ENCODE measurements at places on chromosomes 6 and 20. TPM values are rescaled to one million over a fixed set of nuclear protein-coding genes. Genes with fewer than 3 reads are reported as not detected.

The EFCAB8 gene
- 0.81 TPM for total RNA-seq

The TBXT gene
- total RNA-seq, result not detected

DNA sequence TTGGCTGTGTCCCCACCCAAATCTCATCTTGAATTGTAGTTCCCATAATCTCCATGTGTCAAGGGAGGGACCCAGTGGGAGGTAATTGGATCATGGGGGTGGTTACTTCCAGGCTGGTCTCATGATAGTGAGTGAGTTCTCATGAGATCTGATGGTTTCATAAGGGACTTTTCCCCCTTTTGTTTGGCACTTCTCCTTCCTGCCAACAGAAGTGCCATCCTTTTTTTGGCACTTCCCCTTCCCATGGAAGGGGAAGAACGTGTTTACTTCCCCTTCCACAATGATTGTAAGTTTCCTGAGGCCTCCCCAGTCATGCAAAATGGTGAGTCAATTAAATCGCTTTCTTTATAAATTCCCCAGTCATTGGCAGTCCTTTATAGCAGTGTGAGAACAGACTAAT is 18.0 kb upstream of the PI3 start:
- DNase-seq, result no peak

The SLC22A1 gene
- 2.8 TPM for total RNA-seq

DNA sequence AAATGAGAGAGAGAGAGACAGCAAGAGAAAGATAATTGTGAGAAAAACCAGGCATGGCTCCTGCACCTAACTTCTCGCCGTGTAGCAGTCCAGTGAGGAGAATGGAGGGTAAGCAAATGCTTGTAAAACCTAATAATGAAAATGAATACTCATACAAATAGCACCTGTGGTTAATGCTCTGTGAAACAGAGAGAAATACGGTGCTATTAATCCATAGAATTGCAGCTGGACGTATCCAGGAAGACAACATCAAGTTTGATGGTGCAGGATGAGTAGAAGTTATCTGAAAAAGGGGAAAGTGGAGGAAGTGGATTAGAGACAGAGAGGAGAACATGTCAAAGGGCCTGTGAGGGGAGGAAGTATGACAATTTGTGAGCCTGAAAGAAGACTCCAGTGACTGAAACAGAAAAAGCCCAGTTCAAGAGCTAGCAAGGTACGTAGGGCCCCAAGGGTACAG is 89.4 kb upstream of the PAK5 start:
- no peak for DNase-seq

DNA sequence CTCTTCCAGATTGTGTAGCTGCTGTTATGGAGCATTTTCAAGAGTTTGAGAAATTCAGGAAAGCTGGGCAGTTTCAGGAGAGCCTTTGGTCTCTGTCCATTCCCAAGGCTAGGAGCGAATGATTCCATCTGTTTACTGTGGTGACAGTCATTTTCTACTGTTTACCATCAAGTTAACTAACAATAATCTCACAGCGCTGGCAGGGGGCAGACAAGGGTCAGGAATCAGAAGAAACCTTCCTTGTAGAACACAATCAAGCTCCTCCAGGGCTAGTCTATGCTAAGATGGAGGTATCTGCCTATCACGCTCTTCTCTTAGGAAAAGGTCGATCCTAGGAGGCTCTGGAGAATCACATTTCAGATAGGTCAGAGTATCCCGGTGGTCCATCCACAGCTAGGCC is 293.9 kb downstream of the KIF16B start:
- DNase-seq, result no peak

DNA sequence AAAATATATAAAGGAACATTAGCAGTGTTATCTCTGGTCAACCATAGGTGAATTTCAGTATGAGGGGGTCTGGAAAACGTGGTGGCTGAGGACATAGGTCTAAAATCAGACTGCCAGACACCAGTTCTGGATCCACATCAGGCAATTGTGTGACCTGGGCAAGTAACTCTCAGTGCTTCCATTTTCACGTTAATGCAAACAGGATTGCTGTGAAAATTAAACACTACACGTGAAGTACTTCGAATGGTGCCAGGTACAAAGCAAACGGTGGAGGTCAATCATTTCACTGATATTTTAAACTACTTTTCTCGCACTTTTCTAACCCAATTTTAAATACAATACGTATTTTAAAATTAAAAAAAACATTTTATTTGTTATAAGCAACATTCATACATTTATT is 315.7 kb downstream of the TRDN start:
- DNase-seq, result no peak

The FUT9 gene
- total RNA-seq, result not detected

The CYP39A1 gene
- total RNA-seq, result 2.0 TPM

DNA sequence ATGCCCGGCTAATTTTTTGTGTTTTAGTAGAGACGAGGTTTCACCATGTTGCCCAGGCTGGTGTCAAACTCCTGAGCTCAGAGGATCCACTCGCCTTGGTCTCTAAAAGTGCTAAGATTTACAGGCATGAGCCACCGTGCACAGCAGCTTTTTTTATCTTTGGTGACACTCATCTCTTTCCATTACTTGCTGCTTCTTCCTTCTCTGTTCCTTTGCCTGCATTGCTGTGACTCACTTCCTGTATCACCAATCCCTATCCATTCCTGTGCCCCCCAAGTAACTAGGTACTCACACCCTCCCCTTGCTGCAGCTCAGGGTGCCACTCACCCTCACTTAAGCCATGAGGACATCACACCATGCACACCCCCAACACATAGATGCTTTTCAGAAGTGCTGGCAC is 24.6 kb downstream of the KHDC1L start:
- no peak for DNase-seq

- DNase-seq, result no peak
Measured at GRCh38 chr6:38909015-38909730, 139.4 kb upstream of the GLP1R start.

DNA sequence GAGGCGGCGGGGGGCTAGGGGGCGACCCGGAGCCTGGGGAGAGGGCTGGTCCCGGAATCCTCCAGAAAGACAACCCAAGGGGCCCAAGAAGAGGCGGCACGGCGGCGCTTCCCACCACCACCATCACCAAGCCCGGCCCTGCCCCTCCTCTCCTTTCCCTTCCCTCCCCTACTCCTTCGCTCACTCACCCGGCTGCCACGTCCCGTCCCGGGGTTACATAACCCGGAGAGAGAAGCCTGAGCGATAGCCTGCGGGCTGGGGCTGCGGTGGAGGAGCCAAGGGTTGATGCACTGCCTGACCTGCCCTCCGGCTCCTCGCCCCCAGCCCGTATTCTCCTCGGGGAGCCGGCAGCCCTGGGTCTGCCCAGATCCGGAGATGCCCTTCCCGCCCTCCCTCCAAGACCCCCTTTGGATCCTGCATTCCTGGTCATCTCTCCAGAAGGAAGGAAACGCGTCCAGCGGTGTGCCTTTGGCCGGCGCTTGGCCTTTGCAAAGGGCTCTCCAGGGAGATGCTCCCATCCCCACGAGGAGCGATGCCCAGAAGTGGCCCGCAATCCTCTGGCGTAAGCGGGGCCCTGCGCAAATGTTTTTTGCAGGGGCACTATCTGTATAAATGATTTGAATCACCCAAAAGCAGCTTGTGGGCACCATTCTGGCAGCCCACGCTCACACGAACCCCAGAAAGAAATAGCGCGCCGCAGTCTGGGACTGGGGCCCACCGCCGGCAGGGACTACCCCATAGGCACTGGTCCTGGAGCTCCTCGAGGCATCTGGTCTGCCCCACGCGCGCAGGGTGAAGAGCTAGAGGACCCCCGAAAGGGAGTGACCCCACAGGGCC is 4.6 kb upstream of the CPXM1 start:
- peak; percentile 71 for DNase-seq

DNA sequence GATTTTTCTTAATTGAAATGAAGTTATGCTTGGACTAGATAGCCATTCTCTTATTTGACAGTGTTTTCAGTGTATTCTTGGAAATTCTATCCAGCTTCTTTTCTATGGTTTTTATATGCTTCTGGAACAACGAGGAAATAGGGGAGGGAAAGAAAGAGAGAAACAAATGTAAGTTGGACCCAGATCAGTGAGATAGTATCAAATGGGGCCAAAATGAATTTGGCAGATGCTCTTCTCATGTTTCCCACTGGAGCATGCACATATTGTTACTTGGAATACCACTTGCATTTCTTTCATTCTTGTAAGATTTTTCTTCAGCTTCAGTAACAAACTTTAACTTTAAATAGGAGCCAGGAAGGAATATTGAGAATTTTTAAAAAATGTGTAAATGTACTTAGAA is 312.3 kb downstream of the PRL start:
- no peak for DNase-seq

The L3MBTL1 gene
- total RNA-seq, result 24.3 TPM

GRCh38 chr20:45344168-45344860 is 3.9 kb downstream of the SDC4 start:
- DNase-seq, result peak; percentile 78

- DNase-seq, result no peak
Measured at GRCh38 chr20:1538655-1539054, 18.9 kb downstream of the SIRPD start.

The SMLR1 gene
- not detected for total RNA-seq

GRCh38 chr20:51361258-51361657 is 181.3 kb downstream of the NFATC2 start:
- no peak for DNase-seq

DNA sequence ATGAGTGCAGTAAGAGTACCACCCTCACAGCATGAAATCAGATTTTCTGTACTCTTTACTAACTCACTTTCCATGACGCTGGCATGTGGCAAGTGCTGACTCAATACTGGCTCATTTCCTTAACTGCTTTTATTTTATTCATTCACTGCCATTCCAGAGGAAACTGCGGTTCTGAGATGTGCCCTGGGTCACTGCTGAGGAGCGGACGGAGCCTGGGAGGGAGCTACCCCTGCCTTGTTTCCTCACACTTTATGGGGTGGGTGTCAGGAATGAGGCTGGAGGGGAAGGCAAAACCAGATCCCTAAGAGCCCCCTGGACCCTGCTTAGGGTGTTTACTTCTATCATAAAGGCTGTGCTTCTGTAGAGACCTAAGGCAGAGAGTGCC is 14.4 kb downstream of the NT5E start:
- peak; percentile 79 for DNase-seq

- no peak for DNase-seq
Measured at GRCh38 chr6:142942805-142943227, 2.2 kb downstream of the HIVEP2 start.
